Fibroblast of mammary gland (primary cell): ENCODE measurements at places on chromosomes 5 and 9.

GRCh38 chr5:126854526-126855110 lies 77.7 kb downstream of the LMNB1 start:
- no peak for DNase-seq

DNA sequence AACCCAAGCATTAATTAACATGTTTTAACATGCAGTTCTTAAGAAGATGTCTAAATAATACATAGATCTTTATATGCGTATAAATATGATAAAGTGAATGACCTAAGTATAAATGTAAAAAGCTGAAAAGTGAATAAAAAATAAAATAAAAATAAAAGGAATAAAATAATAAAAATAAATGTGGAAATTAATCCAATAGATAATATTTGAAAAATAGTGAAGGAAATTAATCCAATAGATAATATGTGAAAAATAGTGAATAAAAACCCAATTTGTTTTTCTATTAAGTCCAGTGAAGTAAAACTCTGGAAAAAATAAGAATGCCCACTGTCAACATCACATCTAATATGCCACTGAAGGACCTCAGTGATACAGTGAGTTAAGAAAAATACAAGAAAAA lies 180.6 kb upstream of the SLC27A6 start:
- no peak for DNase-seq

DNA sequence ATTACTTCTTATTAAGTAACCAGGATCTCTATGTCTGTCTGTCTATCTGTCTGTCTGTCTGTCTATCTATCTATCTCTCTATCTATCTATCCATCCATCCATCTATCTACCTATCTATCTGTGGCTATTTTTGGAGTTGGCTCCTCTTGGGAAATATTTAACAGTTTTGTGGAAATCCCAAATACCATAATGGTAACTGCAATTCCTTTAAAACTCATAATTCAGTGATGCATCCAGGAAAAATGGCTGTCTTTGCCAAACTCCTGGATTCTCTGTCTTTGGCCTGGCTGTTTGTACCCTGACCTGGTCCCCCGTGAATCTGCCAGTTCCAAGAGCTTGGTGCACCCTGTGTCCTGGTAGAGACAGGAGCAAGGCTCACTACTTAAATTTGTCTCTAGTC lies 197.0 kb downstream of the PCSK1 start:
- DNase-seq = no peak

DNA sequence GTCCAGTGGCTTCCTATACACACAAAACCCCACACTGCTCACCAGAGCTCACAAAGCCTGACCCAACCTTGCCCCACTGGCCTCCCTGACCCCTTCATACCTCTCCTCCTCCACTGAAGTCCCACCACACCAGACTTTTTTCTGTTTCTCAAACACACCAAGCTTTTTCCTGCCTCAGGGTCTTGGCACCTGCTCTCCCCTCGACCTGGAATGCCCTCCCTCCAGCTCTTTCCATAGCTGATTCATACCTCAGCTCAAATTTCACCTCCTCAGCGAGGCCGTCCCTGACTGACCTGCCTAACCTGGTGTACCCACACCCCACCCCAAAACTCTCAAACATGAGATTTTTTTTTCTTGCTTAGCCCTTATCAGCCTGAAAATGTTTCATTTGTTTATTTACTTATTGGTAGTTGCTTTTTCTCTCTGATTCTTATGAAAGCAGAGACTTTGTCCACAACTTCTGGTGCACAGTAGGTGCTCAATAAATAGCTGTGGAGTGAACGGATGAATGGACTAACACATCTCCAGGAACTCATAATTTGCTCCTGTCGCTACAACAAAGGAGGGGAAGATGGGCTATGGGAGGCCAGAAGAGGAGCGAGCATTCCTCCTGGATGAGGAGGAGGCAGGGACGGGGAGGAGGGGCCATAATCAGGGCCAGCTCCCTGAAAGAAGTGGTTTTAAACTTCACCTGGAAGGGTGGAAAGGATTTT lies 84.3 kb downstream of the SH3TC2 start:
- DNase-seq = no peak

DNA sequence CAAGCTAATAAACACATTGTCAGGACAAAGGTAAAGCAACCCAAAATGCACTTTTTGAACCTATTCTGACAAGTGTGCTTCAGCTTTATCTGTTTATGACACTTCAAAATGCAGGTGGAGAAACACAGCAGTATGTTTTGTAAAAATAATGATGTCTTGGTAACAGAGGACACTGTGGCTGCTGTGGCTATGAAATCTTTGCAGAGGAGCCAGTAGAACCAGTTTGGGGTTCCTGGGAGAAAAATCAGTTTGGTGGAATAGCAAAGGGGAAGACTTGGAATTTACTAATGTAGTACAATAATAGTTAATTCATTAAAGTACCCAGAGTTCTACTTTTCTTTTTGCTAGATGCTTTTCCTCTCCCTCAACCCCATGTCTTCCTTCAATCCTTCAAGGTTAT lies 40.6 kb downstream of the SIL1 start:
- DNase-seq = no peak

DNA sequence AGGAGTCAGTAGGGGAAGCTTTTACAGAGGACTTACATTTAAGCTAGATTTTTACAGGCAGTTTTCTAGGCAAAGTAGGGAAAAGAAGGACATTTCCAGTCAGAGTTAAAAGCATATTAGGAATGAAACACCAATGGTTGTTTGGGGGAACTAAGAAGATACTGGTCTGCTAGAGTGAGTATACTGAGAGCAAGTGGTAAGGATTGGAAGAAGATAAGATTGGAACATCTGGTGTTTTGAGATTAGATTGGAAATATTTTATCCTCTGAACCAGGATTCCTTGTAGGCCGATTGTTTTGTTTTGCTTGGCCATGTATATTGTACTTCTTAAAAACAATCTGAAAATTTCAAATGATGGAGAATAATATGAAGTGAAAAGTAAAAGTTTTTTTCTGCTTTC lies 7.7 kb downstream of the FBXO38 start:
- no peak for DNase-seq

DNA sequence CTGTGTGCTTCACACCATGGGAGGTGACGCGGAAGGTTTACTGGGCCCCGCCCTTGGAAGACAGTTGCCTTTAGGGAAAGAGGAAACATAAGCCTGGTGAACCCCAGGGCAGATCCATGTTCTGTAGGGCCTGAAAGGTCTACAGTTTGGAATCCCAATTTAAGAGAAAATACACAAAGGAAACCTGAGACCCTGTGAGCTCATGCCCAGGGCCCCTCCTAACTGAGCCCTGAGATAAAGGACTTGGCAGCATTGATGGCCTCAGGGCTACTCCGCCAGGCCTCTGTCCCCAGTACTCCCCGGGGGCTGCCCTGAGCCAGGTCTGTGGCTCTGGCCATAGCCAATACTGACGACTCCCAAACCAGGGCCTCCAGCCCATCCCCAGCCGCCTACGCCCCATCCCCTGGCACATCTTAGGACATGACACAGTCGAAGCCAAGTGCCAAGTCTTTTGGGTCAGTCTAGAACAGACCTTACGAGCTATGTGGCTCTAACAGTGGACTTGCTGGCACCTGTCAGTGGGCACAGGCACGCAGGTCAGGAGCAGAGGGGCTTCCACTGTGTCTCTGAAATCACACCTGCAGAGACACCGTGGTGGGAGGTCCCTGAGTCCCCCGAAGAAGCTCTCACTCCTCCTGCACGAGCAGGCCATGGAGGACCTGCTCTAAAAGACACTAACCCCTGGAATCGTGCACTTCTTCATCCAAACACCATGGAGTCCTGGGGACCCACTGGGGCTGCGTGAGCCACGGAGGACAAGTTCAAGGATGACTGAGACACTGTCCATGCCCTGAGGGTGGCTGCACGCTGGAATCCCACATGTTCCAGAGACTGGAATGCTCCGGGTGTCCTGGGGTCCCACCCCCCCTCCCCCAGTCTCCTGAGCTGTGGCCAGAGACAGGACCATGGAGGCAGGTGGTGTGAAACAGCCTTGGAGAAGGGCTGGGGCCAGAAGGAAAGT lies 40.3 kb upstream of the BARHL1 start:
- DNase-seq = no peak

- no peak for DNase-seq
These were observed 141.6 kb upstream of the SPEF2 start for GRCh38 chr5:35476036-35476435.
